ENCODE measurements at places on chromosomes 2 and 18. TPM values are rescaled to one million over a fixed set of nuclear protein-coding genes. Genes with fewer than 3 reads are reported as not detected.

FMNL2 gene
- total RNA-seq: 0.64 TPM

CRYGC gene
- total RNA-seq: not detected

SCYGR2 gene
- not detected for total RNA-seq

ZFP36L2 gene
- 64.9 TPM for total RNA-seq

GRCh38 chr2:43634604-43635306 lies 2.3 kb upstream of the PLEKHH2 start:
- no peak overlapping the region for H3K4me3 ChIP-seq
- no peak overlapping the region for H3K27ac ChIP-seq
- no peaks in the 10 kb centered on the region for H3K27me3 ChIP-seq
- H3K36me3 ChIP-seq: no peaks in the 10 kb centered on the region

- no peak for DNase-seq
- peaks cover 12% of the 10 kb centered on the region for H3K4me1 ChIP-seq
- no peak overlapping the region for H3K27ac ChIP-seq
- no peak overlapping the region for H3K4me3 ChIP-seq
- H3K36me3 ChIP-seq: no peaks in the 10 kb centered on the region
- no peaks in the 10 kb centered on the region for H3K27me3 ChIP-seq
Measured at GRCh38 chr2:74763962-74764428, 69.9 kb upstream of the HK2 start.

GRCh38 chr2:69033461-69034095 lies 20.6 kb downstream of the ANTXR1 start:
- H3K4me3 ChIP-seq: no peak overlapping the region
- no peak for DNase-seq
- no peak overlapping the region for H3K27ac ChIP-seq
- H3K27me3 ChIP-seq: peaks cover 3% of the 10 kb centered on the region
- no peaks in the 10 kb centered on the region for H3K4me1 ChIP-seq
- no peaks in the 10 kb centered on the region for H3K36me3 ChIP-seq

DNA sequence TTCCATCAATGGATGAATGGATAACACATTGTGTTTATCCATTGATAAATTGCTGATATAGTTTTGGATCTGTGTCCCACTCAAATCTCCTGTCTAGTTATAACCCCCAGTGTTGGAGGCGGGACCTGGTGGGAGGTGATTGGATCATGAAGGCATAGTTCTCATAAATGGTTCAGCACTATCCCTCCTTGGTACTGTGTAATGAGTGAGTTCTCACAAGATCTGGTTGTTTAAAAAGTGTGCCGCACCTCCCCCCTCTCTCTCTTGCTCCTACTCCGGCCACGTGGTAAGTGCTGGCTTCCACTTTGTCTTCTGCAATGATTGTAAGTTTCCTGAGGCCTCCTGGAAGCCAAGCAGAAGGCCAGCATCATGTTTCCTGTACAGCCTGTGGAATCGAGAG lies 23.9 kb upstream of the SPATA3 start:
- no peaks in the 10 kb centered on the region for H3K36me3 ChIP-seq
- no peak overlapping the region for H3K4me3 ChIP-seq
- no peaks in the 10 kb centered on the region for H3K27me3 ChIP-seq
- no peak for DNase-seq
- H3K4me1 ChIP-seq: peaks cover 45% of the 10 kb centered on the region

- H3K27me3 ChIP-seq: no peaks in the 10 kb centered on the region
- no peaks in the 10 kb centered on the region for H3K36me3 ChIP-seq
- H3K27ac ChIP-seq: no peak overlapping the region
- DNase-seq: no peak
- peaks cover 17% of the 10 kb centered on the region for H3K4me1 ChIP-seq
Measured at GRCh38 chr2:201907563-201907881, 101.2 kb downstream of the CDK15 start.

DNA sequence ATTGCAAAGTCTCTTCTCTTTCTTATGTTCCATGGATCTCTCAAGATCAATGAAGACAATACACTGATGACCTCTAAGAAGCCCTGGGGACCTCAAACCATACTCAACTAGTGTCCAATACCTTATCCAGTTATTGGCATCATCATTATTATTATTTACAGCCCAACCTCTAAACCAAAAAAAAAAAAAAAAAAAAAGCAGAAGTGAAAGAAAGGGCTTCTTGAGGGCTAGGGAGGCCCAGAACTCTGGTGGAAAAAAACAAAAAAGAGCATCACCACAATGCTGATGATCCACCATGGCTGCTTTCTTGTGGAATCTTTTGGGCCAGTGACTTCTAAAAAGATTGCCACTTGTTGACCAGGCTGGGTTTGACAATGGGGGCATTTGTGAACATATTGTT lies 324.9 kb downstream of the LPIN1 start:
- no peaks in the 10 kb centered on the region for H3K36me3 ChIP-seq
- H3K27ac ChIP-seq: no peak overlapping the region
- H3K27me3 ChIP-seq: no peaks in the 10 kb centered on the region
- no peak for DNase-seq

DNA sequence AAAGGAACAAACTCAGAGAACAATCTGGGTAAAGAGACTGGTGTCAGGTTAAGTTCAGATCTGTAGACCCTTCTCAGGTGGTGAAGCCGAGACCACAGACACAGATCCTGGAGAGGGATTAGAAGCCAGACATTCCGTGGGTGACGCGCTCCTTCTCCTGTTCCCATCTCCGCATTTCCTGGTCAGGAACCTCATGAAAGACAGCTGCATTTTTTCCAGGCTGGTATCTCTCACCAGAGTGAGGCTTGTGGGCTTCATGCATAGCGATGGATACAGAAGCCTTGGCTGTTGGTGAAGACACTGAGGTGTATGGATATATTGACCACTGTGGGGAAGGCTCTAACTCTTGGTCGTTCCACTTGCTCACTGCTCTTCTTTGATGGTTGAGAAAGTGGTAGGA lies 152.6 kb downstream of the FAM210A start:
- H3K36me3 ChIP-seq: no peaks in the 10 kb centered on the region
- no peaks in the 10 kb centered on the region for H3K27me3 ChIP-seq
- no peak overlapping the region for H3K27ac ChIP-seq
- DNase-seq: no peak
- H3K4me1 ChIP-seq: peaks cover 38% of the 10 kb centered on the region
- no peak overlapping the region for H3K4me3 ChIP-seq

GRCh38 chr2:100870652-100871531 lies 51.0 kb downstream of the NPAS2 start:
- H3K4me1 ChIP-seq: no peaks in the 10 kb centered on the region
- DNase-seq: no peak
- no peaks in the 10 kb centered on the region for H3K36me3 ChIP-seq
- no peaks in the 10 kb centered on the region for H3K27me3 ChIP-seq
- H3K4me3 ChIP-seq: no peak overlapping the region
